ENCODE measurements at places on chromosomes 7 and 10. TPM values are rescaled to one million over a fixed set of nuclear protein-coding genes. Genes with fewer than 3 reads are reported as not detected.
A peak's percentile ranks its signal among the peaks of the same experiment; 100 is the strongest.

Gene STAG3
- total RNA-seq, result 4.1 TPM

- DNase-seq, result peak; percentile 50
Measured at GRCh38 chr7:144835155-144835611, 670 bp downstream of the TPK1 start.

GRCh38 chr7:156105337-156106106 lies 293.3 kb upstream of the SHH start:
- no peak for DNase-seq

DNA sequence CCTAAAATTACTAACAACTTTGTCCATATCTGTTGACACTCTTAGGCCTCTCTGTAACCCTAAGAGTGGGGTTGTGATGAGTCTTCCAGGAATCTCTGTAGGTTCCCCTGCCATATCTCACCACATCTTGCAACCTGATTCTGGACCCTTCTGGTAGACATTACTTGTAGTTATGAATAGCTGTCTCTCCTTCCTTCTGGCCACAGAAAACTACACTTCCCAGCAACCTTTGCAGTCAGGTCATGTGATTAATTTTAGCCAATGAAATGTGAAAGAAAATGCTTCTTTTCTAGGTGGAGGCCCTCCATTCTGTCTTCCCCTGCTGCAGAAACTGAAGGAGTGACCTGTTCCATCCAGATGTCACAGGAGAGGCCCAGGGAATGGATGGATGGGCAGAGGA lies 147.6 kb upstream of the AOAH start:
- DNase-seq, result no peak

DNA sequence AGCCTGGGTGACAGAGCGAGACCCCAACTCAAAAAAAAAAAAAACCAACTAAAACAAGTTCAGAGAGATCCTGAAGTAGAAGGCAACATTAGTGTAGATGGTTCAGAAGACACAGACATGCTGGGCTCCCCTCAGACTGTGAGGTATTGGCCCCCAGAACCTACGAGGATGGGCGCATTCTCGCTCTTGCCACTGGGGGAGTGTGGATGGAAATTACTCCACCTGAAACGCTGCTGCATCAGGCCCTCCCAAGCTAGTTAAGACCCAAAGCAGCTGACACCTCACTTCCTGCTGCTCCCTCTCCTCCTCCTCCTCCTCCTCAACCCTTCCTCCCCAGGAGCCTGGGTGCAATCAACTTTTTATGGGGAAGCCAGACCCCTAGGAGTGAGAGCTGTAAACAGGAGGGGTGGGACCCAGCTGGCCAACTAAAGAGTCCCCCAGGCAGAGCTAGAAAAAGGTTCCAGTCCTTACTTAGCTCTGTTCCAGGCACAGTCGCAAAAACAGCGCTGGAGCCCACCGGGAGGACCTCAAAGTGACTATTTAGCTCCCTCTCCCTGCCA lies 7.4 kb downstream of the SH3PXD2A start:
- no peak for DNase-seq

Gene CYP3A7
- total RNA-seq, result 0.21 TPM

Gene ADRB1
- total RNA-seq, result 35.6 TPM

GRCh38 chr7:148379677-148380076 lies 210.9 kb upstream of the C7orf33 start:
- DNase-seq, result no peak

Gene FAM200A
- 6.7 TPM for total RNA-seq

DNA sequence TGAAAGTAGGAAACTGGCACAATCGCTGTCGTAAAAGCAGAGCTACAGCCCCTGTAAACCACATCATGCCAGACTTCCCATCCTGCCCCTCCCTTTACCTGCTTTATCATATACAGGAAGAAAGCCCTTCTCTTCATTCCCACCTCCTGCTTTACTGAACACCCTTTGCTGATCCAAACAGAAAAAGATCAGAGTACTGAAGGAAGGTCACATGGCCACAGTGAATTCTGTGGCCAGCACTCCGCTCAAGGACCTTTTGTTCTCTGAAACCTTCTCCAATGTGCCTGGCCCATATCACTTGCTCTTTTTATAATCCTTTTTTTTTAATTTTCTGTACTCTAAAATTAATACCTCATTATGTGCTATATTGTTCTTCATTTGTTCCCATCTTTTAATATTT lies 108.8 kb upstream of the LRGUK start:
- DNase-seq, result no peak

GRCh38 chr10:110378006-110378405 lies 73.3 kb upstream of the SMNDC1 start:
- no peak for DNase-seq

Data from lower lobe of right lung (tissue), 2 donors.